Right ventricle myocardium inferior (tissue), 1 donor: ENCODE measurements at places on chromosomes 3 and 15. TPM values are rescaled to one million over a fixed set of nuclear protein-coding genes. Genes with fewer than 3 reads are reported as not detected.
A peak's percentile ranks its signal among the peaks of the same experiment; 100 is the strongest.

GRCh38 chr3:53524566-53524965 lies 30.2 kb downstream of the CACNA1D start:
- no peak for DNase-seq

GRCh38 chr3:52444860-52445793 lies at the start of gene SEMA3G:
Gene SEMA3G (minus strand): TSS chr3:52445103. CDS start chr3:52445027, 76 bp downstream.
- DNase-seq: peak; percentile 90

DNA sequence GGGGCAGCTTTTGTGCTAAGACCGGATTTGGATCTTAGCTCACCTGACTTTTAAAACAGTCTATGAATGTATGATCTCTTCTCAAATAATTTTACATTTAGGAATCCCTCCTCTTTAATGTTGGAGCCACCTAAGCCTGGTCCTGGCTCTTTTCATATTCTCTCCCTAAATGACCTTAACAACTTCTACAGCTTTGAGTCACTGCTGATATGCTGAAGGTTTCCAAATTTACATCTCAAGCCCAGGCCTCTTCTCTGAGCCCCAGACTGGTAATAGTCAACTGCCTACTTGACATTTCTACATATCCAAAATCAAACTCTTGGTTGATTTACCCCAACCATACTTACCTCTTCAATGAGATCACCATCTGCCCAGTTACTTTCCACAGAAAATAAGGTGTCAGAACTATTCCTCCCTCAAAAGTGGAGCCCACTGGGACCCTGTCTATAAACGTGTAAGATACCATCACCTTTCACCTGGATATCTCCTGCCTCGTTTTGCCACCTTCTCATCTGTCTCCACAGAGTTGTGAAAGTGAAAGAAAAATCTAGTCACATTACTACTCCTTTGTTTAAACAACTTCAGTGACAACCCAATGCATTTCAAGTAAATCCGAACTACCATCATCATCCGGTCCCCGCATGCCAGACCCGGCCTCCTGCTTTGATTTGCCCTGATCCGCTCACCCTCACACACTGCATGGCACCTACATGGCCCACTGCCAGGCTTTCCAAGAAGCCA lies 48.8 kb downstream of the UBP1 start:
- DNase-seq: no peak

DNA sequence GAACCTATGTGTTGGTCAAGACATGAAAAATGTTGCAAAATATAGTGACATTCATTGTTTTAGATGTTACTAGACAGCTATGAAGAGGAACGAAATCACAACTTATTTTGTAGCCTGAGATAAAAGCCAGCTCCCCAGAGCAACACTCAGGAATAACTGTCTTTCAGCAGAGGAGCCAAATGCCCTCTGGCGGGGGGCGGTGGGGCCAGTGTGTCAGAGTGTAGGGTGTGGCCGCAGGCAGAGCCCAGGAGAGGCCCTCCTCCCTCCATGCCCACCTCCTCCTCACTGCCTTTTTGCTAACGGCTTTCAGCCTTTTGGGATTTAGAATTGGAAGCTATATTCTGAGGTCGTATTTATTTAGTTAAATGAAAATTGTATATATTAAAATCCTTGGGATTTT lies 16.9 kb downstream of the APOD start:
- DNase-seq: no peak

DNA sequence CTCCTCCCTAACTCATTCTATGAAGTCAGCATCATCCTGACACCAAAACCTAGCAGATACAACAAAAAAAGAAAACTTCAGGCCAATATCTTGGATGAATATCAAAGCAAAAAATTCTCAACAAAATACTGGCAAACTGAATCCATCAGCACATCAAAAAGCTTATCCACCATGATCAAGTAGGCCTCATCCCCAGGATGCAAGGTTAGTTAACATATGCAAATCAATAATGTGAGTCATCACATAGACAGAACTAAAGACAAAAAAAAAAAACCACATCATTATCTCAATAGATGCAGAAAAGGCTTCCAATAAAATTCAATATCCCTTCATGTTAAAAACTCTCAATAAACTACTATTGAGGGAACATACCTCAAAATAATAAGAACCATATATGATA lies 306.8 kb upstream of the TMC3 start:
- no peak for DNase-seq

GRCh38 chr3:138947495-138948121 lies 591 bp downstream of the FOXL2NB start:
- DNase-seq: no peak

HIGD2B gene
- not detected for total RNA-seq

BCHE gene
- total RNA-seq: 5.5 TPM
